H1 (cell line): ENCODE measurements at places on chromosomes 3 and 15. TPM values are rescaled to one million over a fixed set of nuclear protein-coding genes. Genes with fewer than 3 reads are reported as not detected.

- DNase-seq: no peak
These were observed 30.7 kb upstream of the SLC24A5 start for GRCh38 chr15:48090115-48090514.

The MAP1A gene
- 2.4 and 3.4 TPM in 2 replicates for total RNA-seq

- DNase-seq: no peak
These were observed 91.4 kb upstream of the TNFSF10 start for GRCh38 chr3:172614340-172615274.

DNA sequence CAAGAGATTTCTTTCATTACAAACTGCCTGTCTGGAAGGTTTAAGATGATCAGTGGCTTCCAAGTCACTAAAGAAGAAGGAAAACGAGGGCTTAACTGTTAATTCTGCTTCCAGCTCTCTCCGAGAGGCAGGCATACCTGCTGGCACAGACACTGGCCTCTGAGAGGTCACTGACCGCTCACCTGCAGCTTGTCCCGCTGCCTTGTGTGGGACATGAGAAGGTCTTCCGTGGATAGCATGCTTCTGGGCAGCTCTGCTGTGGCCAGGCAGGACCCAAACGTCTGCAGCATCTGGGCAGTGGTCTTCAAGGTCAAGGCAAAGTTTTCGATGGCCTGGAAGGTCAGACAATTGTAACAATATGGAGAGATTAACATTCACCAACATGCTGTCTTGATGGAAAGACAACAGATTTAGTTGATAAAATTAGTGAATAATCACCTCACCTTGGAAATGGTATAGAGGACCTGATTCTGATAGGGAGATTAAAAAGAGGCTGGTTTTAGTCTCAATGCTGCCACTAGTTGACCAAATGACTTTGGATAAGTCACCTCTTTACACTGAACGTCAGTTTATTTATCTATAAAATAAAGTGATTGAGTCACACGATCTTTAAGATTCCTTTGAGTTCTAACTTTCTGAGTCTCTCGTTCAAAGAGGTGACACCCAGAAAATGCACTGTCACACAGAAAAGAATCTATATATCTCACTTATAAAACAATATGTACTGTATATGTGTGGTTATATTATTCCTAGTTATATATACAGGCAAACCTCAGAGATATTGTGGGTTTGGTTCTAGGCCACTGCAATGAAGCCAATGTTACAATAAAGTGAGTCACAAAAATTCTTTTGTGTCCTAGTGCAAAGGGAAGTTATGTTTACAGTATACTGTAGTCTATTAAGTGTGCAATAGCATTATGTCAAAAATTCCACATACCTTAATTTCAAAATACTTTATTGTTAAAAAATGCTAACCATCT, 65.1 kb downstream of the B3GNT5 start:
- DNase-seq: no peak

GRCh38 chr3:129490273-129490675, 38.2 kb upstream of the RHO start:
- peak; percentile 50 for DNase-seq

The RASGRF1 gene
- total RNA-seq: 0.34 and 0.67 TPM in 2 replicates

DNA sequence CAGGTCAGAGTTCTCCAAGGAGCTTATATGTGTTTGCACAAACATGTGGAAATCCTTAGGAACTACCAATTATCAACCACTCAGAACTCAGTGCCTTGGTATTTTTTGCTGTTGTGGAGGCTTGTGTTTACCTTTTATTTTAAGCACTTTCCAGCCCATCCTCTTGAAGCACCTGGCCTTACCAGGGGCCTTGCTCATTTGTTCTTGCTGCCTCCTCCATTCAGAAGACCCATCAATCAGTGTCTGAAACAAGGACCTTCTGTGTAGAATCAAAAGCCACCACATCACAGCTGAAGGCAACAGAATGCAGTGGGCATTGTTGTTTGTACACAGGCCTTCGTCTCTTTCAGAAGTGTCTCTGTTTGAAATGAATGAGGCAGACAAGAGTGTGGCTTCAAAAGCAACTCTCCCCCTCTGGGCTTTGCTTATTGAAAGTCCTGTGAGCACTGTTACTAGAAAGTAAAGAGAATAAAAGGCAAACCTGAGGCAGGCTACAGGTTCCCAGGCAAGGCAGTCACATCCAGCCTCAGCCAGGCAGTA, 24.5 kb upstream of the LIPC start:
- no peak for DNase-seq

The CYP8B1 gene
- not detected in 2 replicates for total RNA-seq

The USP50 gene
- not detected in 2 replicates for total RNA-seq

The MORC1 gene
- not detected in 2 replicates for total RNA-seq

DNA sequence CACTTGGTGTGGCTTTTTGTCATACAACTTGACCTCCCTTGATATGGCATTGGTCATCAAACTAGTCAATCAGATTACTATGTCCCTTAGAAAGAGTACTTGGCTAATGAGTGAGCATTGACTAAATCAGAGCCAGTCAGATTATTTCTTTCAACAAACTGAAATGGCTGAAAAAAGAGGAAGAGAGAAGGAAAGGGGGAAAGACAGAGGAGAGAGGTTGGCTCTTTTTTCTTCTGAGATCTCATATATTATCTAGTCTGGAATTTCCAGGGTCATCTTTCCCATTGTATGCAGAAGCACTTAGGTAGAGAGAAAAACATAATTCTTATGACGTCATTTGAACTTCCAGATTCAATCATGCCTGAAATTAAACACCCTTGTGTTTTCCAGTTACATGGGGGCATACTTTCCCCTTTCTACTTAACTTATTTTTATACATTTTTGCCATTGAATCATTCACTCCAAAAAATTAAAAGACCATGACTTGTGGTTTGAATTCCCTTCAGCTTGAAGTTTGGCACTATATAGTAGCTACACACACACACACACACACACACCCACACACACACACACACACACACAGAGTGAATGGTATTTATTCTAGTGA, 387.8 kb downstream of the LSAMP start:
- DNase-seq: no peak

GRCh38 chr3:11944052-11944673, 60.0 kb upstream of the SYN2 start:
- DNase-seq: peak; percentile 17

The KIF15 gene
- total RNA-seq: 25.5 and 26.4 TPM in 2 replicates

DNA sequence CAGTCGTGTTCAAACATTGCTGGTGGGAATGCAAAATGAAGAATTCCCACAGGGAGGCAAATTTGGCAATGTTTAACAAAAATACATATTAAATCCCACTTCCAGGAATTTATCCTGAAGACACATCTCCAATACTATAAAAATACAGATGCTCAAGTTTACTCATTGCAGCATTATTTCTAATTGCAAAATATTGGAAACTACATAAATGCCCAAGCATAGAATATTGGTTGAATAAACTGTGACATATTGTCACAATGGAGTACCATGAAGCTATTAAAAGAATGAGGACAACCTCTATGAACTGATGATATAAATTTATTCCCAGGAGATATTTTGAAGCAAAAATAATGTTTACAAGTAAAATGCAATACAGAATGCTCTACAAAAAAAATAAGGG, 49.7 kb upstream of the UBE2E2 start:
- DNase-seq: no peak

- DNase-seq: no peak
These were observed 71.7 kb downstream of the IGF1R start for GRCh38 chr15:98720031-98720430.

- no peak for DNase-seq
These were observed 127.8 kb upstream of the LRRFIP2 start for GRCh38 chr3:37301980-37302708.

GRCh38 chr3:122067214-122067550, 12.0 kb downstream of the CD86 start:
- no peak for DNase-seq

The SCAANT1 gene
- not detected in 2 replicates for total RNA-seq

The SEMA5B gene
- total RNA-seq: 19.9 and 22.4 TPM in 2 replicates

DNA sequence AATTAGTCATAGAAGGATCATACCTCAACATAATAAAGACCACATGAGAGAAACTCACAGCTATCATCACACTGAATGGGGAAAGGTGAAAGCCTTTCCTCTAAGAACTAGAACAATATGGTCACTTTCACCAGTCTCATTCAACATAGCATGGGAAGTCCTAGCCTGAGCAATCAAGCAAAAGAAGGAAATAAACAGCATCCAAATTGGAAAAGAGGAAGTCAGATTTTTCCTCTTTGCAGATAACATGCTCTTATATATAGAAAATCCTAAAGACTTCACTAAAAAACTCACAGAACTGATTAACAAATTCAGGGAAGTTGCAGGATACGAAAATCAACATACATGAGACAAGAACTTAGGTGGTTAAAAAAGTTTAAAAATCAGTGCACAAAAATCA, 24.7 kb downstream of the MAP3K13 start:
- DNase-seq: no peak

The GOLGA6B gene
- total RNA-seq: not detected in 2 replicates

- no peak for DNase-seq
These were observed 36.4 kb downstream of the HAPLN3 start for GRCh38 chr15:88858934-88859333.

- DNase-seq: no peak
These were observed 8.8 kb downstream of the RPL39L start for GRCh38 chr3:187130346-187131066.

The ADGRG7 gene
- total RNA-seq: not detected in 2 replicates

- no peak for DNase-seq
These were observed 44.5 kb downstream of the CCR1 start for GRCh38 chr3:46163556-46164041.

DNA sequence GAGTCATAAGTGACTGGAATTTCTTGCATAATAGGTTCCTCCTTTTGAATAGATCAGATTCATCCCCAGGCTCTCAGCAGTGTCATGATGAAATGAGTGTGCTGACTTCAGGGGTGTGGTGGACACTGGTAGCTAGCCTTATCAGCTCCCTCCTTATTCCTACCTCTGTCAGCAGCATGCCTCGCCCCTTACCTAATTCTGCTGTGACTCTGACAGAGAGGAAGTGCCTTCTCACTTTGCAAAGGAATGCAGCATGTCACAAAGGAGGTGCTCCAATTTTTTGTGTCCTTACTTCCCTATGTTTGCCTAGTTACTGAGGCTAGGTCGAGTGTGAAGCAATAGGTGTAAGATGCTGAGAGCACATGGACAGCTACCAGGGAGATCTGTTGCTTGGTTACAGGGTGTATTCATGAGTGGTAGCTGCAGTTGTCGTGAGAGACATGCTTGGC, 90.6 kb downstream of the TNFAIP8L3 start:
- no peak for DNase-seq

The COL7A1 gene
- 7.8 and 10.7 TPM in 2 replicates for total RNA-seq

The CEP97 gene
- total RNA-seq: 13.2 and 15.1 TPM in 2 replicates

The IMPG2 gene
- total RNA-seq: 0.06 and 0.08 TPM in 2 replicates

- no peak for DNase-seq
These were observed 65.1 kb downstream of the SLC12A8 start for GRCh38 chr3:125147491-125147820.

DNA sequence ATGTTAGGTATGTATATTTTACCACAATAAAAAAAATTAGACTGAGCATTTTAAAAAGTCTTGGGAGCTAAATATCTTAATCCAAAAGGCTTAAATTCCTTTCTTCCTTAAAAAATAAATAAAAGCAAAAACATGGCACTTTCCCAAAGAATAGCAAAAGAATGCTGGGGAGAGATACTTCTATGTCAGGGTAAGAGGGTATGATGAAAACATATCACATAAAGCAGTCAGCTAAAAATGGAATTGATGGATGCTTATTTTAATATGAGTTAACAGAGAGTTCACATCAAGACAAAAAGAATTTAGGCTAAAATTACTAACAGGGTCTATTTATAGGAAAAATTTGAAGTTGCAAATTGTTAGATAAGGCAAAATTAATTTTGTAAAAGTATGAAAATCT, 141.0 kb downstream of the MYLK start:
- no peak for DNase-seq

- no peak for DNase-seq
These were observed 26.5 kb downstream of the SLC41A3 start for GRCh38 chr3:126057501-126057819.

The MST1R gene
- total RNA-seq: 4.8 and 7.6 TPM in 2 replicates

The XYLB gene
- 5.3 and 5.5 TPM in 2 replicates for total RNA-seq

DNA sequence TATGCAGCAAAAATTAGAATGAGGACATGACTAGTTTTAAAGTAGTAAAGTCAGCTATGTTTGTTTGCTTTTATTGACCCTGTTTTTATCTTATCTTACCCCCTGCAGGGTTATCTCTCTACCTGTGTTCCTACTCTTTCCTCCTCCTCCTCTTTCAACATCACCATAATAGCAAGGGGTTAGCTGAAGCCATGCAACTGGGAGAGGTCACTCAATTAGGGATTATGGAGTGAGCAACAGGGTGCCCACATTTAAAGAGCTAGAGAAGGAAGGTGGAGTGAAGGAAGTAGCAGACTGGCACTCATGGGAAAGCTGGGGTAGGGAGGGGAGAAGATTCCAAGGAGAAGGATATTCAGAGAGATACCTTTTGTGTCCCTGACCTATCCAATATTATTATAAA, 125.9 kb downstream of the LRTM1 start:
- no peak for DNase-seq
